ENCODE measurements at places on chromosomes 4 and X.

- no peak for DNase-seq
Measured at GRCh38 chr4:154691229-154691628, 52.6 kb upstream of the LRAT start.

DNA sequence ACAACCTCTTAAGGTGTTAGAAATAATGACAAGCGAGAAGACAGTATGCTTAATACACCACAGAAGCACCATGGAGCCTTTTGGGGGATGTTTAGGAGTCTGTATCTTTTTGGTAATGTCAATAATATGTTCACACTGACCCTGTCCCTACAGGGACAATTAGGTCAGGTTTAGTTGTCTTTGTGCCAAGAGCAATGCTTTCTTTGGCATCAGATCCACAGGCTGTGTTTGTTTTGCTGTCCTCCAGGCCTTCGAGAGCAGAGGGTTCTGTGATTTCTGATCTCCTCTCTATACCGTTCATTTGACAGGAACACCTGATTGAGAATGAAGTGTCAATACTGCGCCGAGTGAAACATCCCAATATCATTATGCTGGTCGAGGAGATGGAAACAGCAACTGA is 153.8 kb downstream of the DCLK2 start:
- DNase-seq: no peak

GRCh38 chr4:72505314-72505744 is 63.7 kb downstream of the ADAMTS3 start:
- DNase-seq: no peak

GRCh38 chr4:96753216-96753615 is 913.3 kb downstream of the PDHA2 start:
- DNase-seq: no peak

DNA sequence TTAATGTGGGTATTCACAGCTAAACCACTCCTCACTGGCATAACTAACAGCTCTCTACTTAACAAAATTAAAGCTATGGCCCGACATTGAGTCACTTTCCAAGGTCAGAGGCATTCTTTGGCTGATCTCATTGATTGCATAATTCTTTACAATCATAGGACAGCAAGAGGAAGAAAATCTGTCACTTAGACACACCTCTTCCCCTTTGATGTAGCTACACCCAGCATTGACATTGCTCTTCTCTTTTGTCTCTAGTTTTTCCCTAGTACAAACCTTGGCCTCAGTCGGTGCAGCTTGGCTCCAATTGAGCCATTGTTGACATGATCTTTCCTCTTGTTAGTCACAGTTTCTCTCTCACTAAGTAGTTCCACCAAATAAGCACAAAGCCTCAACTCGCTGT is 313.3 kb upstream of the ACTRT1 start:
- no peak for DNase-seq

GRCh38 chr4:126583509-126583908 is 1049.2 kb upstream of the INTU start:
- no peak for DNase-seq

- no peak for DNase-seq
Measured at GRCh38 chrX:82813671-82814078, 694.4 kb upstream of the POU3F4 start.

DNA sequence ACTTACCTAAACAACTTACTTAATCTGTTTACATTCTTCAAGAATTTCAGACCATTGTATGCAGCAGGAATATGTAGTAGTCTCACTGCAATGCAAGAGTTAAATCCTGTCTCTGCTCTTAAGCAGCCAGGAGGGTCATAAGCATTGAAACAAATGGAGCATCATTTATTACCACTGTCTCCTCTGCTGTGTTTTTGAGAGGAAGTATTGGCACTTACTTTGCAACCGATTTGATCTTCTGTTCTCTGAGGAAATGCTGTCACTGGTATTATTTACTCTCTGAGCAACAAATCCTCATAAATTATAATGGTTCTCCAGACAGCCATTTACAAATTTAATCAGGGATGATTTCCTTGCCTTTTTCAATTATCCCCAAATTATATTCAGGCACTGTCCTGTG is 1367.1 kb downstream of the STIM2 start:
- DNase-seq: no peak

DNA sequence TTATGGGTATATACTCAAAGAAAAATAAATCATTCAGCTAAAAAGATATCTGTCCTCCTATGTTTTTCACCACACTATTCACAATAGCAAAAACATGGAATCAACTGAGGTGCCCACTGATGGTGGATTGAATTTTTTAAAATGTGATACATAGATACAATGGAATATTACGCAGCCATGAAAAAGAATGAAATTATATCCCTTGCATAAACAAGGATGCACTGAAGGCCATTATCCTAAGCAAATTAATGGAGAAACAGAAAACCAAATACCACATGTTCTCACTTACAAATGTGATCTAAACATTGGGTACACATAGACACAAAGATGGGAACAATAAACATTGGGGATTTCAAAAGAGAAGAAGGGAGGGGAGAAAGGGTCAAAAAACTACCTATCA is 964.2 kb upstream of the IGFBP7 start:
- DNase-seq: no peak

- DNase-seq: no peak
Measured at GRCh38 chr4:126441173-126442035, 1126.6 kb downstream of the FAT4 start.

- DNase-seq: no peak
Measured at GRCh38 chrX:38768079-38768478, 33.2 kb upstream of the MID1IP1 start.

- no peak for DNase-seq
Measured at GRCh38 chr4:80781431-80781830, 249.1 kb upstream of the BMP3 start.

DNA sequence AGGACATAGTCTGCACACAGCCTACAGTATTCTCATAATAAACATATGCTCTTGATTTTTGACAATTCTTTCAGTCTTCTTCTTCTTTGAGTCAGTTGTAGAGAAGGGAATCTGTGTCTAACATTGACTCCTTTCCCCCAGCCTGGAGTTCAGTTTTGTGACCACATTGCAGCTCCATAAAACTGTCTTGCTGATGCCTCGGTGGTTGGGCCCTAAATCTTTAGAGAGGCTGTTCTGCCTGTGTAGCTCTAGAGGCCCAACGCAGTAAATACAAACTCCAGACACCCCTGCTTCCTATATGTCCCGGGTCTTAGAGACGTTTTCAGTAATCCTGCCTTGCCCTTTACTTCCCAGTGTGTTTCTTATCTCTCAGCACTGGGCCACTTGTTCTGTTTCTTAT is 639.5 kb upstream of the AADAT start:
- no peak for DNase-seq

- DNase-seq: no peak
Measured at GRCh38 chr4:3310301-3311094, 17.7 kb downstream of the RGS12 start.

- DNase-seq: no peak
Measured at GRCh38 chr4:37393889-37394288, 149.3 kb downstream of the NWD2 start.

- DNase-seq: no peak
Measured at GRCh38 chrX:12970691-12971202, 4.2 kb upstream of the TMSB4X start.

GRCh38 chrX:109036624-109037023 is 300.3 kb upstream of the IRS4 start:
- no peak for DNase-seq

DNA sequence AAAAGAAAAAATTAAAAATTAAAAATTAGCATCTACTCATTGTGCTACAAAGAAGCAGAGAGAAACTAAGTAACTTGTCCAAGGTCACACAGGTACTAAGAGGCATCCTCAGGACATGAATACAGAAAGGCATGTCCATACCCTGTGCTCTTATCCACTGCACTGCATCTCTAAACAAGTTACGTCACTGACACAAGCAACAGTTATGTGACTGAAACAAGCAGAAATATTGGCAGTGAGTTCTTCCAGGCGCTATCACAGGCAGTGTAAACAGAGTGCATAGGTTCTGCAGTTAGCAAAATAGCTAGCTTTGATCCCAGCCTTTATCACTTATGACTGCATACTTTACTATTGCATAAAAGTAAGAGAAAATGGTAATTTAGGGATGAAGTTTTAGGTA is 7.9 kb downstream of the VEGFC start:
- no peak for DNase-seq

GRCh38 chrX:9728261-9728660 is 37.4 kb downstream of the GPR143 start:
- DNase-seq: no peak

DNA sequence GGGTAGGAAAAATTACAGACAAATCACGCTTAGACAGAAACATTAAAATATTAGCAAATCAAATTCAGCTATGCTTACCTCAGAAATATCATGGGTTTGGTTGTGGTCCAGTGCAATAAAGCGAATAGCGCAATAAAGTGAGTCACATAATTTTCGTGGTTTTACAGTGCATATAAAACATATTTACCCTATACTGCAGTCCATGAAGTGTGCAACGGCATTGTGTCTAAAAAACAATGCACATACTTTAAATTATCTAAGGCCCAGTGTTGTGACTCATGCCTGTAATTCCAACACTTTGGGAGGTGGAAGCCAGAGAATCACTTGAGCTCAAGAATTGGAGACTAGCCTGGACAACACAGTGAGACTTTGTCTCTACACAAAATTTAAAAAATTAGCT is 195.7 kb upstream of the IL1RAPL1 start:
- DNase-seq: no peak

DNA sequence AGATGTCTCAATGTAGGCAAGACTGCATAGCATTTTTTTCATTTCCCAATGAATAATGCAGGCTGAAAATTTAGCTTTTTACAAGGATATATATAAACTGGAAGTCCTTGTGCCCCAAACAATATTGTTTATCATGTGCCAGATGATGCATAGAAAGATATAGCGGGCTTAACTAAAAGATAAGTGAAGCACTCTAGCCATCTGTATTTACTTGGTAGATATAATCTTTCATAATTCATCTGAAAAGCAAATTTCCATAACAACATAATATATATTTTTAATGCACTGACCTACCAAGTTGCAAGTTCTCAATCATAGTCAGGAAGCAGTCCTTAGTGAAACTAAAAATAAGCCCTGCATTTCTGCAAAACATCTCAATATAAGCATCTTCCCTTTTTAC is 653.3 kb downstream of the NLGN4X start:
- DNase-seq: no peak

GRCh38 chrX:11135564-11136185 is 24.5 kb downstream of the HCCS start:
- DNase-seq: no peak

GRCh38 chr4:138247643-138248042 is 5.5 kb upstream of the SLC7A11 start:
- no peak for DNase-seq

GRCh38 chrX:18575744-18576143 is 96.2 kb downstream of the RS1 start:
- no peak for DNase-seq

GRCh38 chr4:178784491-178784890 is 1342.3 kb upstream of the AGA start:
- DNase-seq: no peak

All from thoracic aorta (tissue), 2 donors.